Astrocyte of the hippocampus (primary cell): ENCODE measurements at places on chromosomes 2 and 18.
A peak's percentile ranks its signal among the peaks of the same experiment; 100 is the strongest.

GRCh38 chr2:123453046-123453700 lies 571.9 kb upstream of the CNTNAP5 start:
- DNase-seq = no peak

GRCh38 chr2:170493426-170494097 lies 221.6 kb upstream of the SP5 start:
- peak; percentile 63 for DNase-seq

- no peak for DNase-seq
Measured at GRCh38 chr2:122692400-122693083, 937.1 kb downstream of the TSN start.

DNA sequence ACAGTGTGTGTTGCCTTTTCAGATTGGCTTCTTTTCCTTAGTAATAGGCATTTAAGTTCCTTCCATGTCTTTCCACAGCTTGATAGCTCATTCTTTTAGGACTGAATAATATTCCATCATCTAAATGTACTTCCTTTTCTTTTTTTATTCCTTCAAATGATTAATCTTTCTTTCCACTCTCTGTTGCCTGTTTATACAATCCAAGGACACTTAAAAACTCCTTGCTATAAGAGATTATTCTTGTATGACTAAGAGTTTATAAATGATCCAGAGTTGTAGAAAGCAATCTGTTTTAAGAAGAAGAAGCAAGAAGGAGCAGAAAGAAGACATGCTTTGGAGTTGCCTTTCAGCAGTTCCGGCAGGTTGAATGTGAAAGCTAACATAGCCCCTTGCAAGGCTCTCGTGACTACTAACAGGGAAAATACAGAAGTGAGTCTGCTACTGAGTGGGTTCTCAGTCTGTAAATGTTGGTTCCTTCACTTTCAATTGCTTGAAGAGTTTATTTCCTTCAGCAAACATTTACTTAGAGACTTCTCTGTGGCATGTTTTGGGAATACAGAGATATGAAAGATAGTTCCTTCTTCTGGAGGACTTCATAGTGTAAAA lies 123.0 kb downstream of the PMAIP1 start:
- DNase-seq = no peak

GRCh38 chr18:3683483-3683882 lies 233.5 kb downstream of the TGIF1 start:
- no peak for DNase-seq

DNA sequence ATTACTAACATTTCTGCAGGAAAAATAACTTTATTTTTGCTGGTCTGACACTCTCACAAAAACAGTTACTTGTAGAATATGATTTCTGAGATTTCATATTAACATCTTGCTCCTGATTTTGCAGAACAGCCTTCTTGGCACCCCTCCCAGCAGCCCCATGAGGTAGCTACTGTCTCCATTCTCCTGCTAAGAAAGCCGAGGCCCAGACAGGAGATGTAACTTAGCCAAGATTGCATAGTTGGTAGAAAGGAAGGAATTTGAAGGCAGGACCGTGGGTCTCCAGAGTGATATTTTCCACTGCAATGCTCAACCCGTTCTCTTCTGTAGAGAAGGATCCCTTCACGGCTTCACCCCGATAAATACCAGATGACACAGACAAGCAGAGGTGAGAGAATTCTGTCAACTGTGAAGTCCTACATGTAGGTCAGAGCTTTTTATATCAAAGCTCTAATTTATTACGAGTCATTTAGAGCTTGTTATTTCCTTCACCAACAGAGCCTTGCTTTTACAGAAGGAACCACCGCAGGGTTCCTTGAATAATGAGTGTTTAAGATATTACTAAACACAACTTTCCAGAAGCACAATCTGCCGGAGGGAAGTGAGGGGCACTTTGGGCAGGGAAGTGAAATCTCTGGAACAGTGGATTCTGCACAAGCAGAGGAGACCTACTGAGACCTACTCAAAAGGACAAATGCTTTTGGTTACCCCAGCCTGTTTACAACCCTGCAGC lies 48.0 kb upstream of the MYCN start:
- peak; percentile 28 for DNase-seq

DNA sequence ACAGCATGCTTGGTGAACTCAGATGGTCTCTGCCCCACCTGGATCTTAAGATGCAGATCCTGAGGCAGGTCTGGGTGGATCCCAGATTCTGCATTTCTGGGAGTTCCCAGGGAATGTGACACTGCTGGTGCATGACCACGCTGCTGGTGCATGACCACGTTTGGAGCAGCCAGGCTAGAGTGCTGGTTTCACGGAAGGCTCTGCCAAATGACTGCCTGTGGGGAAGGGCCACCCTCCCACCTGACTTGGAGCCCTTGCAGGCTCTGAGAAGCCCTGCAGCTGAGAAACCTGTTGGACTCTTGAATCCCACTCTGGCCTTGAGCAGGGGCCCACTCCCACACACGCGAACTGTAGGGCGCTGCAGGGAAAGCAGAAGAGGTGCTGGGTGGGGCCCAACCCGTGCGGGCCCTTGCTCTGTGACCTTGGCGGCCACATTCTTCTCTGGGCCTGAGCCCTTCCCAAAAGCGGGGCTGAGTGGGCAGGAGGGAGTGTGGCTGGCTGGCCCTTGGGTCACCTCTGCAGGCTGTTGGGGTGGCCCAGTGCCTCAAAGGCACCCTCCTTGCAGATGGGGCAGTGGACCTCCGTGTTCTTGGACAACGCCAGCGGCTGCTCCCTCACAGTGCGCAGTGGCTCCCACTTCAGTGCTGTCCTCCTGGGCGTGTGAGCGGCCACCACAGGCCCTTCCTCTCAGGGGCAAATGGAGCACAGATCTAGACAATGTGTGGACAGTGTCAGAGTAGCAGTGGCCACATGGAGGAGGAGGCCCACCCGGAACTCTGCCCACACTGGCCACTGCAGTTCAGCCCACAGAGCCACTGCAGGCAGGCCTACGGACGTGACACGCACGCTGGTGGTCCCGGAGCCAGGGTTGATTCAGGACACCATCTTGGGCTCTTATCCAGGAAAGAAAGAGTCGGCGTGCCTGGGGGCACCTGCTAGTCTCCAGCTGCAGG lies 7.9 kb downstream of the ERFE start:
- no peak for DNase-seq

DNA sequence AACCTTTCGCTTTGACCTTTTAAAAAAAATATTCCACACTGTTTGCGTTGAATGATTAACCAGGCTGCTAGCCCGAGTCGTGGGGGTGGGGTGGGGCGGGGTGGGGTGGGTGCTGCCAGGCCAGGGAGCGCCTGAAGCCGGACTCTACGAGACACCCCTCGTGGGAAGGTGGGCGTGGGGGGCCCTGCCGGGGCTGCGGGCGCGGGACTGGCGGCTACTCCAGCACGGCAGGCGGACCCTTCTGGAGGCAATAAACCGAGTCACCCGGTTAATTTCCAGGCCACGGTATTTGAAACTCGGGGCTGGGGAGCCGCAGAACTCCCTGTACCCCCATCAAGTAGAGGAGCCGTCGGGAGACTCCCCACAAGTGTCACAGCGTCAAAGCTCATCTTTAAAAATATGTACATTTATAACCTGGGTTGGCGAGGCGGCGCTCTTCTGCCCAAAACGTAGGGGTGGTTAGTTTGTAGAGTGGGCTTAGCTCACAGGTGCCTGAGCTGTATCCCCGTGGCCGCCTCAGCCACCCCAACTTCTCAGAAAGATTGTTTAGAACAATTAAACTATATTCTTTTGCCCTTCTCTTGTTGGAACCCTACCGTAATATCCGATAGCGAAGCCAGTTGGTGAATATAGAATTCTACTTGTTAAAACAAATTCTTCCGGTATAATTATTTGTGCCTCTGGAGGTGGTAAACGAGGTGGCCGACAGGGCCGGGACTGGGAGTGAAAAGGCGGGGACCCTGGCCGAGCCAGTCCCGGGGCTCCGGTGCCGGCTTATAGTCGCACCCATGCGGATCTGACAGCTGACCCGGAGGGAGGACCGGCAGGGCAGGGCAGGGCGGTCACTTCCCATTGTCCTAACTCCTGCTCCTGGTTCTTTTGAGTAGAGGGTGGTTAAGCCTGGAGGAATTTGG lies 1.4 kb downstream of the B3GNT2 start:
- peak; percentile 39 for DNase-seq

DNA sequence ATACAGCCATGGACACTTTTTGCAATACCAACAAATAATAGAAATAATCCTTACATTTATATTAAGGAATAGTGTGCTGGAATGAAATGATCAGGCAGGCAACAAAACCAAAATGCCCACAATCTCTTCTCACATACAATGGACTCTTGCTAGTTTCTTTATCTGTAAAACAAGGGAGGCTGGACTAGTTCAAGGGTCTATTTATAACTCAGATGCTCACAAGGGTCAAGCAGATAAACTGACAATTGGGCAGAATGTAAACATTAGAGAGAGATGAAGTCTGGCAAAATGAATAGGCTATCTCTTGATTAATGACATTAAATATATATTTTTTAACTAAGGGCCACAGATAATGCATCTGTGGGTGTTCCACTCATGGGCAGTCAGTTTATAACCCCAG lies 11.4 kb downstream of the PPIL3 start:
- DNase-seq = no peak

GRCh38 chr2:210046851-210047500 lies 44.5 kb downstream of the RPE start:
- DNase-seq = no peak

DNA sequence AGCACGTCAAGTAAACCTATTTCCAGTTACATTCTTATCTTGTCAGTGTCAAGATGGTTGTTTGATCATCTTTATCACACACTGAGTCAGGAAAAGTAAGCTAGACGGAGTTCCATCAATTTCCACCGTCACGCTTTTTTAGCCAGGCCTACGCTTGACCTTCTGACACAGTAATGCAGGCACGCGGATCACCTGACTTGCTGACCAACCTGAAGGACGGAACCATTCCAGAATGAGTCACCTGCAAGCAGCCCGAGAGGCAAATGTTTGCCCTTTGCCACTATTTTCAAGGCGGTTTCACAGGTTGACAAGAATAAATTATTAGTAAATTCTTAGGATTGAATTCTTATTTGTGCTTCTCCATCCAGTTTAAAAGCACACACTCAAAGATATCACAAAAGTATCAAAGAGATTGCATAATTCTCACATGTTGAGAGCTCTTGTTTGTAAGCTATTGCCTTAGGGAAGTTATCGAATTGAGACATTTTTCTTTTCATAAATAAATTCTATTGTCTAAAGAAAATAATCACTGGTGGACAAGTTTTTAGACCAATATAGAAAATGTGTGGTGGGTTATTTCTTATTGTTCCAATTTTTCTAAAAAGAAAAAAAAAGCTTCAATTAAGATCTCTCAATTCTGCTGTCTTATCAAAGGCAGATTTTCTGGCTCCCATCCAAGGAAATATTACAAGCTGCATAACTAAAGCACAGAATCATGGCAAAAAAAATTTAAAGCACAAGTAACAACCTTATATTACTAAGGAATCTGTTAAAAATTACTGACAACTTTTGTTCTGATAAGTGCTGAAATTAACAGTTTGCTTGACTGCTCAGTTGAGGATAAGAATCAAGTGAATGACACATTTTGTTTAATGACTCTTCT lies 31.9 kb downstream of the UXS1 start:
- no peak for DNase-seq

GRCh38 chr2:236157815-236158498 lies 10.2 kb downstream of the GBX2 start:
- DNase-seq = no peak

DNA sequence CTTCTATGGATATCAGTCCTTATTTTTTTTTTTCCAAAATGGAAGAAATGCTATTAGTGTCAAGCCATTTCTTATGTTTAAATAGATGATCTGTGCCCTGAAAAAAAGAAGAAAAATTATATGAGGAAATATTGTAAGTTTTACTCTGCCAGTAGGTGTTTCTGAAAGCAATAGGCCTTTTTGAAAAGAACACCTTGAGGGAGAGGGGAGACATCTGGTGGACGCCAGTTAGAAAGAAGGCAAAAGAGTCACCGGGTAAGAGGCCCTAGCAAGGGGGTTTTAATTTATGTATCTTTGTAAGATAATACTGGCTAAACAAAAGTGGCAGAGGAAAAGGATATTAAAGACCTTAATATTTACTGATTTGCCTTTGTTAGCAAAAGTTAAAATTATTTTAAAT lies 56.1 kb downstream of the DYNAP start:
- peak; percentile 66 for DNase-seq

- peak; percentile 70 for DNase-seq
Measured at GRCh38 chr2:227310756-227311110, 14.3 kb upstream of the MFF start.

GRCh38 chr2:177000061-177000714 lies 212.4 kb upstream of the HNRNPA3 start:
- no peak for DNase-seq

GRCh38 chr2:74037379-74037860 lies 52.7 kb downstream of the TET3 start:
- no peak for DNase-seq

DNA sequence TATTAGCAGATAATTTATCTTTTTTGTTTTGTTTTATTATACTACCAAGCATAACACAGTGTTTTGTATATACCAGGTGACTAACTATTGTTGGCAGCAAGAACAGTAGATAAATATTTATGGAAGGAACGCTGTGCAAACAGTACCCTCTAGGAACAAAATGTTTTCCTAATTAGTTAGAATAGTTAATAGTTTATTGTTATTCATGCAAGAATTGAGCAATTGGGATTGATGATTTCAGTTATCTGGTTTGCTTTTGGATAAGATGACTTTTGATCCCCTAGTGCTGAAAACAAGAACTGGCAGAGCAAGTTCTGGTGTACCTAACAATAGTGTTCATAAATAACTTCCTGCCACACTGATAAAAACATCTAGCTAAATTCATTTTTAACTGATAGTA lies 323.3 kb downstream of the TGIF1 start:
- DNase-seq = no peak

DNA sequence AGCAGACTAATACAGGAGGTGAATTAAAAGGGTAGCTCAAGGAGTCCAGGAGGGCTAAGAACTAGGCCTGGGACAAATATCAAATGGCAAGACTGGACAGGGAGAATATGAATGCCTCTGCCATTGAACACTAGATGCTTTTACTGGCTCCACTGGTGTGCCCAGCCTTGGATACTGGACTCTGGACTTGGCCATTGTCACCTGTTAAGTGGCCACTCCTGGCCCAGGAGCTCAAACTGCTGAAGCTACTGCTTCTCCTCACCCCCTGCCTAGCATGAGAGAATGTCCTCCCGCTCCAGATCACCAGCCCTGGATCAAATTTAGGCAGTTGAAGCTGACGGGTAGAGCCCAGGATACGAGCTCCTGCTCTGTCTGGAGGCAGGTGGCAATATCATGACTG lies 170.8 kb downstream of the DDX1 start:
- DNase-seq = no peak

DNA sequence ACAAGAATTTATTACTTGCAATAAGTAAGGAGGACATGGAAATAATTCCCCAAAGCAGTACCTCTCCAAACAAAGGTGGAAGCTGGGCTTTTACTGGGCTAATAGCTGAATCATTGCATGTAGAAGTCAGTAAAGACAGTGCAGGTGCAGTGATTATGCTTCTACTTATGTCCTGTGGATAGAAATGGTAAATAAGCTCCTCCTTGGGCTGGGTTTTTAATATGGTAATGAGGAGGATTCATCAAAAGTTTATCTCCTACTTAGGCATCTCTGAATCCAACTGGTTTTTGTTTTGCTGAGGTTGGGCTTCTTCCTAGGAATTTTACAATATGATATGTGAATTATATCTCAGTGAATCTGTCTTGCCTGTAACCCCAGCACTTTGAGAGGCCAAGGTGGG lies 297.4 kb upstream of the MC4R start:
- no peak for DNase-seq
